ENCODE measurements at places on chromosomes 3 and 15. TPM values are rescaled to one million over a fixed set of nuclear protein-coding genes. Genes with fewer than 3 reads are reported as not detected.

CPNE4 gene
- total RNA-seq: 18.1 TPM

SSUH2 gene
- 18.0 TPM for total RNA-seq

SPTSSB gene
- total RNA-seq: 0.20 TPM

THPO gene
- total RNA-seq: 0.98 TPM

CLASP2 gene
- 70.5 TPM for total RNA-seq

DNA sequence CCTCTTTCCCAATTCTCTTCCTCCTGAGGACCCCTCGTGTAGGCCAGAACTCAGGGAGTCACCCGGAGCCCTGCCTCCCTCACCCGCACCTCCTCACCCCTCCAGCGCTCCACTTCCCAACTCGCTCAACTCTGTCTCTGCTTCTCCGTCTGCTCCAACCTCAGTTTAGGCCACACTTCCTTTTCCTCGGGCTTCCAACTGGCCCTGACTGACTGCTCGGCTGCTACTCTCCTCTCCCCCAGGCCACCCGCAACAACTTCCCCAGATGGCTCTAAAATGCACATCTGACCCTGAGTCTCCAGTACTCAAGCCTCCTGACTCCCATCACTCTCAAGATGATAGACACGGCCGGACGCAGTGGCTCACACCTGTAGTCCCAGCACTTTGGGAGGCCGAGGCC is 23.6 kb downstream of the TMEM44 start:
- no peak for DNase-seq

GRCh38 chr3:20340324-20340928 is 154.4 kb upstream of the SGO1 start:
- DNase-seq: peak; percentile 83

GRCh38 chr15:57284535-57284934 is 91.8 kb upstream of the CGNL1 start:
- no peak for DNase-seq

DNA sequence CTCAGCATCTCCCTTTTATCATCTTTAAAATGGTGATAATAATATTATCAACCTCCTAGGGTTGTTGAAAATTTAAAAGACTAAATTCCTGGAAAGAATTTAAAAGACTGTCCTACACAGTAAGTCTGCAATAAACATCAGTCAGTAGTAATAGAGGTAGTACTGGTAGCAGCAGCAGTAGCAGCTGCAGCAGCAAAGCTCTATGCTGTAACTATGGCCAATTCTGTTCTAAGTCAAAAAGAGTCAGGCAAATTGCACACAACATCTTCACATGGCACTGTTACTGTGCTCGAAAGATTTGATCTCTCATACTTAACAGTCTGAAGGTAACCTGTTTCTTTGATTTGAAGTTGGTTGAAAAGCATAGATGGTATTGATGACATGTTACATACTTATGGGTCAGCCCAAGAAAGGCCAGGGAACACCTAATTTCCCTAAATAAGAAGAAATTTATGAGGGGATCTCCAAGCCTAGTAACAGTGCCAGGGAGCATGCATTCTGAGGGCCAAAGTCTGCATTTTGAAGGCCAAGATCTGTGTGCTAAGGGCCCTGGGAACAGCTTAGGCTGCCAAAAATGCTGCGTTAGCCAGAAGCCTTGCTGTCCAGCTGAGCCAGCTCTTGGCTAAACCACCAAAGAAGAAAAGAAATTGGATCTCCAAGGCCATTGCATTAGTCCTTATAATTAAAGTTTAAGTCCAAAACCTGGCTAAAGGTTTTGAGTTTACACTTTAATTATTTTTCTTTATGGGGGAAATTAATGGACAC is 68.2 kb downstream of the SIDT1 start:
- no peak for DNase-seq

DNA sequence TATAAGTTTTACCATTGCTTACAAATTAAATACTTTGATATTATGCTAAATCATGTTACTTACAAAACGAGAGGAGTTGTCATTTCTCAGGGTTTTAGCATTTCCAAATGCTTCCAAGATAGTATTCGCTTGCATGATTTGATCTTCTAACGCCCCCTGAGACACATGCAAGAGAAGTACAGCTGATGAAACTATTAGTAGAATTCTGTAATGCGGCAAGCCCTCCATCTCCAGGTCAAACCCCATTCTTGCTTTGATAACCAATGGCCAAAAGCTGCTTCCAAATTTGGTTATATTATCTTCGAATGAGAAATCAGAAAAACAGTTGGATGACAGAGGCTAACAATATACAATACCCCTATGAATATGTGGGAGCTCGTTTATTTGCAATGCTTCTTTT is 14.7 kb downstream of the MYH15 start:
- DNase-seq: no peak

GRCh38 chr3:4980229-4981203 is 1.3 kb downstream of the BHLHE40 start:
- DNase-seq: peak; percentile 76

Measured in neural crest cell (in vitro differentiated cells).